ENCODE measurements at places on chromosomes 12 and 14.

GRCh38 chr12:125104982-125105381, 39.7 kb downstream of the AACS start:
- DNase-seq: no peak

DNA sequence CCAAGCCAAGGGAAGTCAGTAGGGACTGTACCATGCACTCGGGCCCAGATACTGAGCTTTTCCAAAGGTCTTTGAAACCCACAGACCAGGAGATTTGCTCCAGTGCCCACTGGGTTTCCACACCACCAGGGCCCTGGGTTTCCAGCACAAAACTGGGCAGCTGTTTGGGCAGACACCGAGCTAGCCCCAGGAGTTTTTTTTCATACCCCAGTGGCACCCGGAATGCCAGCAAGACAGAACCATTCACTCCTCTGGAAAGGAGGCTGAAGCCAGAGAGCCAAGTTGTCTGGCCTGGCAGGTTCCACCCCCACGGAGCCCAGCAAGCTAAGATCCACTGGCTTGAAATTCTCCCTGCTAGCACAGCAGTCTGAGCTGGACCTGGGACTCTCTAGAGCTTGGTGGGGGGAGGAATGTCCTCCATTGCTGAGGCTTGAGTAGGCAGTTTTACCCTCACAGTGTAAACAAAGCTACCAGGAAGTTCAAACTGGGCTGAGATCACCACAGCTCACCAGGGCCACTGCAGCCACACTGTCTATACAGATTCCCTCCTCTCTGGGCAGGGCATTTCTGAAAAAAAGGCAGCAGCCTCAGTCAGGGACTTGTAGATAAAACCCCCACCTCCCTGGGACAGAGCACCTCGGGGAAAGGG, 793.7 kb downstream of the RPS29 start:
- DNase-seq: no peak

DNA sequence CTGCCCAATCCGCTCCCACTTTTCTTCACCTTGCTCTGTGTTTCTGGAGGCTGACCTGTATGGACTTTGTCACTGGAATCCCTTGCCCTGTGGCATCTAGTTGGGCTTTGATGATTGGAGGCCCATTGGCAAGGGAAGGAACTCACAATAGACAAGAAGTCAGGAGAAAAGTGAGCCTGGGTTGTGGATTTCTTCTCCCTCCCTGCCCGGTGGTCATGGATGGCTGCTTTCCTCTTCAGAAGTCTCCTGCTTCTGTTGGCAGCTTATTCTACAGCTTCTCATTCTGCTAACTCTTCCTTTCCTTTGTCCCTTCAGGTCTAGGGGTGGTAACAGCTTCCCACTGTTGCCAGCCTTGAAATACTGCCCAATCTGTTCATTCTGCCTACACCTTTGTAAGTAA, 13.9 kb upstream of the CCDC60 start:
- DNase-seq: peak; percentile 40

- no peak for DNase-seq
These were observed 43.1 kb upstream of the FKBP4 start for GRCh38 chr12:2751686-2752085.

- no peak for DNase-seq
These were observed 71.2 kb upstream of the COCH start for GRCh38 chr14:30803185-30803584.

- DNase-seq: peak; percentile 16
These were observed 1.5 kb downstream of the ATP2B1 start for GRCh38 chr12:89706986-89707702.

DNA sequence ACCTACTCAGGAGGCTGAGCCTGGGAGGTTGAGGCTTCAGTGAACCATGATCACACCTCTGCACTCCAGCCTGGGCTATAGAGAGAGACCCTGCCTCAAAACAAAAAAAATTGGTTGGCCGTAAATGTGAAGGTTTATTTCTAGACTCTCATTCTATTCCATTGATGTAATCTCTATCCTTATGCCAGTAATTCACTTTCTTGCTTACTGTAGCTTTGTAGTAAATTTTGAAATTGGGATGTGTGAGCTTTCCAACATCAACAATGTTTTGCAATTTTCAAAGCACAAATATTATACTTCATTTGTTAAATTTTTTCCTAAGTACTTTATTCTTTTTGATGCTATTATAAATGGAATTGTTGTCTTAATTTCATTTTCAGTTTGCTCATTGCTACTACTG, 24.6 kb downstream of the LIN52 start:
- no peak for DNase-seq

DNA sequence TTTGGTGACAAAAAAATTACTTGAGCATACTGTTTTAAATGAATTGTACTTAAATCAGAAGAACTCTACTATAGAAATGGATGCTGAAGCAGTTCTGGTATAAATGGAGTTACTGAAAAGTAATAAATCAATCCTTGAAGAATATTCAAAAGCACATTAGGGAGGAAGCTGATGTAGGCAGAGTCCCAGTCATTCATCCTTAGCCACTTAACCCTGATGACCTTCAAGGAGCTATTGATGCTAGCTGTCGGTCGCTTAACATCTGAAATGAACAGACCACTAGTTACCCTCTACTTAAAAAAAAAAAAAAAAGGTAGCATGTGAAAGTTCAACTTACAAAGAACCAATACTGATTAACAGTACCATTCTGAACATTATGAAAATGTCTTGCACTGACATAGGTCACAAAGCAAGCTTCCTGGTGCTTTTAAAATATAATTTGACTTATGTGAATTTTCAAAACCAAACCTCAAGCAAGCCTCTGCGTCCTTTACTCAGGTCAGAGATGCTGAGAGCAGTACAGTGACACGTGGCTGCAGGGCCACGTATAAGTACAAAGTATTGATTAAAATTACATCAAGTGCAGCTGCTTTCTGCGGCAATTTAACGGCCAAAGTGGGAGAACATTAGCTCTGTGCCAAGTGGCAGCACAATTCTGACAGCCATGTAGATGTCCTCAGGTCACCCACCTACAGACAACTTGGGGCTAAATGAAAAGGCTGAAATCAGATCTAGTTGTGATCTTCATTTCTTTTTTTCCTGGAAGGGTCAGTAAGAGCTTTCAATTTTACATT, 18.1 kb downstream of the PPM1H start:
- DNase-seq: no peak

All from DMS79 treated with DMSO at 0.1 percent for 48 hours (cell line).